RPMI8226 (cell line): ENCODE measurements at places on chromosomes 3 and 15.

- no peak for DNase-seq
These were observed 251.0 kb downstream of the RPLP1 start for GRCh38 chr15:69703532-69704187.

DNA sequence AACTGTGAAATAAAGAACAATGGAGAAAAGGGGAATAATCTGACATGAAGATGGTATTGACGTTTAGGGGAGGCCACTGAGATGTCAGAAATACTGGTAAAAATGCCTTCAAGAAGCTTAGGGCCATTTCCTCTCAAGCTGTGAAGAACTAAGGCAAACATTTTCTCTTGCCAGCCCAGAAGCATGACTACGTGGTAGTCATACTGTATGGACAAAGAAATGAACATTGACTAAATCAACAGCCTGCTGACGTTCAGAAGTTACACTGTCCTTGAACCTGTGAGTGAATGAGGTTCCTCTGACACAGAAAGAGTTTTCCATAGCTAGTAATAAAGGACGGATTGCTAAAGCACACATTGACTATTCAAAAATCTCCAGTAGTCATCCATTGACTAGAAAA lies 121.0 kb downstream of the P3H2 start:
- no peak for DNase-seq

DNA sequence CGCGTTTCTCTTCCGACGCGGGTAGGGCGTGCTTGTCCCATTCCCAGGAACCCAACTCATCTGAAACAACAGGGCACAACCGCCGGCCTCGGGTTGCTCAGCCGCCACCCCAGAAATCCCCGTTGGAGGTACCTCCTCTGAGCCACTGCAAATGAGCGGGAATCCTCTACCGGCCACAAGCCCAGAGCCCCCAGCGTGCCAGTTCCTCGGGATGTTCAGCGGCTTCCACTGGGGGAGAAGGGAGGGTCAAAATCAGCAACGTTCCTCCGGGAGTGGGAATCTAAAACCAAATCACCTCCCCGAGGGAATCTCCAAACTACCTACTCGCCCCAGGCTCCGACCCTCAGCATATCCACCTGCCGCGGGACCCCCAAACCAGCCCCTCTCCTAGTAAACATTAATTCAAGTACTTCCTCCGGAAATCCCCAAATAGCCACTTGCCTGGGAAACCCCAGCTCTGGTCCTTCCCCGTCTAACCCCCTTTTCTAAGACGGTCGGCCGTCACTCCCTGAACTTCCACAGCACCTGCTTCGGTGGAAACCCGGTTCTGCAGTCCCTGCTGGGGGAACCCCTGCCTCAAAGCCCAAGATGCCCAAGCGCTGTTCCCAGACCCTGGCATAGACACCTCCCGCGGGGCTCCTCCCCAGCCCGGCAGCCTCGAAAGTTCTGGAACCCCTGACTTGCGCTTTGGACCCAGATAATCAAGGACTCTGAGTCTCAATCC lies 887 bp downstream of the OXTR start:
- DNase-seq: no peak

DNA sequence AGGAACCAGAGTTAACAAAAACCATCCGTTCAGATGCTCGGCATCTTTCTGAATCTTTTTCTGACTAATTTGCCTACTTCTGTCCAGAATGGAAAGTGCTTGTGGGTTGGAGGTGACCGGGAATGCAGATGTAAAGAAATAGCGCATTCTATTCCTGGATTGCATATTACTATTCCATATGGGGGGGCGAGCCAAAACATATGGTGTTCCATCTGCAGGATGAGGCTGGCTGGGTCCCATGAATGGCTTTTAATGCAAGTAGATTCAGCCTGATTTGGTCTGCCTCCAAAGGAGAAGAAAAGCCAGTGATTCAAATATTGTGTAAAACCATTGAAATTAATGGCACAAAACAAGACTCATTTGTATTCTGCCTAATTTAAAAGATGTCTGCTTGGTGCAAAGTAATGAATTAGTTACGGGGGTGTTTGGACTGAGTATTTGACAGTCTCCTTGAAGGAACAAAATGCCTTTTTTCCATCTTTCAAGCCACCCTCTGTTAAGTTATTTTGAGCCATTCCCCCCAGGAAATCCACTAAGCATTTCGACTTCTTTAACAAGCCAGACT lies 99.0 kb downstream of the ST8SIA2 start:
- DNase-seq: no peak

DNA sequence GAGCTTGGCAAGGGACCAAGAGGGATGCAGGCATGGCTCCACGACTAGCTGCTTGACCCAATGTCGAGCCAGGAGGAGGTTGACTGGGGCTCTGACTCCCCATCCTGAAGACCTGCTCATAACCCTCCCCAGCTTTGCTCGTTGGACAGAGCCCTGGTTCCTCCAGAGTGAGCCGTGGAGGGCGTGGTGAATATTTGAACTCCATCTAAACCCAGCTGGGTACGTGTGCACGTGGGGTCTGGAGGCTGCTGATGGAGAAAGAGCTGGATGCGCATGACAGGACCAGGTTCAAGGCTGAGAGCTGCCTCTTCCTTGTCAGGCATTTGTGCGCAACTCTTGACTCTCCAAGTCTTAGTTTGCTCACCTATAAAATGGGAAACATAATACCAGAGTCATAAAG lies 282.8 kb downstream of the TLE3 start:
- no peak for DNase-seq

GRCh38 chr15:78203346-78204225 lies 30.8 kb downstream of the ACSBG1 start:
- DNase-seq: no peak

- no peak for DNase-seq
These were observed 133.5 kb upstream of the ZPLD1 start for GRCh38 chr3:102301155-102301880.

DNA sequence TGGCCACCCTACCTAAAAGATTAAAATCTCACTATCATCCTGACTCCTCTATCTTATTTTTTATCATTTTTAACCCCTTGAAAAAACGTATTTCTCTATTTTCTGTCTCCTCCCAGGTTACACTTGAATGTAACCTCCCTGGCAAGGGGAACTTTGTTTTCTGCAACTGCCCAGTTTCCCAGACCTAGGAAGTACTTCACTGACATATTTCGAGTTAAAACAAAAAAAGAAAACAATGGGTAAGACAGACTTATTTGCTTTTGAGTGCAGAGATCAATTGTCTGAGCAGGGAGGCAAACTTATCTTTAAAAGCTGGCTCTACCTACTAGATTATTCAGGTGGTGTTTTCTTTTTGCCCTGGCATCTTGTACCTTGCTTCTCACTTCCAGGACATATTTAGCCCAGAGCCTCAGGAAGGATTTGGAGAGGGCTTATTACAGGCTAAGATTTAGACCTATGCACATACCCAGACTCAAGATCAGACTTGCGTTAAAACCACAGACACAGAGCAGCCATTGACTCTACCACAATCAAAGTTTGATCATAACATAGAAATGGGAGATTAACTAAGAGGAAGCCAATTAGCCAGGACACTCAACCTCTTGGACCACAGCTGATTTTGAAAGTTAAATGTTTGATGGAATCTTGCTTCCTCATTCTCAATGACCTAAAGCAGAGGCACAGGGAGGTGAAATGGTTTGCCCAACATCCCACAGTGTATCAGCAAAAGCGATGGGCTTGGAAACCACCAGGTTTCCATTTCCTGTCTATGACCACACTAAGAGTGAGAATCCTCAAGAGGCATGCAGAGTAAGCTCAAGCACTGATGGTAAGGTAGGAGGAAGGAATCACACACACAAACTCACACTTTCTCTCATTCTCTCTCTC lies 169.5 kb upstream of the THBS1 start:
- DNase-seq: no peak

GRCh38 chr15:60673918-60674558 lies 195.1 kb upstream of the ICE2 start:
- DNase-seq: no peak

DNA sequence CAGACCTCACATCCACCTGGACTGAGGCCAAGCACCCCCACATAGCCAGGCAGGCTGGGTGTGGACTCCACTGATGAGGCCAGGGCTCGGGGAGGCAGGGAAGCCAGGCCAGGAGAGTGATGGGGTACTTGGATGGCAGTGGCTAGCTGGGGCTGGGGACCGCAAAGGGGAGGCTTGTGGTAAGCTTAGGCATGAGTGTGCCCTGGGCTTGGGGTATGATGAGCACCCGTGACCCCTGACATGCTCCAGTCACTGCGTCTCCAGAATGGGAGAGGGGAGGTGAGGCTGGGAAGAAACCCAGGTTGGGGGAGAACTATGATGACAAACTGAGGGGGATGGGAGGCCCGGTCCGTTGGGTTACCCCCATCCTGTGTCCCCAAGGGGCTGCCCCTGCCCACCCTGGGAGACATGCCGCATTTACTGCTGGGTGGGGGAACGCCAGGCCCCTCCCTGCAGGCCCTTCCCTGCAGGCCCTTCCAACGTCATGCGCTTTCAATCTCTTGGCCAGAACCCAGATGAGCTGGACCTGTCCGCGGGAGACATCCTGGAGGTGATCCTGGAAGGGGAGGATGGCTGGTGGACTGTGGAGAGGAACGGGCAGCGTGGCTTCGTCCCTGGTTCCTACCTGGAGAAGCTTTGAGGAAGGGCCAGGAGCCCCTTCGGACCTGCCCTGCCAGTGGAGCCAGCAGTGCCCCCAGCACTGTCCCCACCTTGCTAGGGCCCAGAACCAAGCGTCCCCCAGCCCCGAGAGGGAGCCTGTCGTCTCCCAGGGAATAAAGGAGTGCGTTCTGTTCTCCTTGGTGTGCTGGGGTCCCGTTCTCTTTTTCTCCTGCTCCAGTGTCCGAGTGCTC lies 34.1 kb downstream of the TSPAN3 start:
- DNase-seq: no peak

DNA sequence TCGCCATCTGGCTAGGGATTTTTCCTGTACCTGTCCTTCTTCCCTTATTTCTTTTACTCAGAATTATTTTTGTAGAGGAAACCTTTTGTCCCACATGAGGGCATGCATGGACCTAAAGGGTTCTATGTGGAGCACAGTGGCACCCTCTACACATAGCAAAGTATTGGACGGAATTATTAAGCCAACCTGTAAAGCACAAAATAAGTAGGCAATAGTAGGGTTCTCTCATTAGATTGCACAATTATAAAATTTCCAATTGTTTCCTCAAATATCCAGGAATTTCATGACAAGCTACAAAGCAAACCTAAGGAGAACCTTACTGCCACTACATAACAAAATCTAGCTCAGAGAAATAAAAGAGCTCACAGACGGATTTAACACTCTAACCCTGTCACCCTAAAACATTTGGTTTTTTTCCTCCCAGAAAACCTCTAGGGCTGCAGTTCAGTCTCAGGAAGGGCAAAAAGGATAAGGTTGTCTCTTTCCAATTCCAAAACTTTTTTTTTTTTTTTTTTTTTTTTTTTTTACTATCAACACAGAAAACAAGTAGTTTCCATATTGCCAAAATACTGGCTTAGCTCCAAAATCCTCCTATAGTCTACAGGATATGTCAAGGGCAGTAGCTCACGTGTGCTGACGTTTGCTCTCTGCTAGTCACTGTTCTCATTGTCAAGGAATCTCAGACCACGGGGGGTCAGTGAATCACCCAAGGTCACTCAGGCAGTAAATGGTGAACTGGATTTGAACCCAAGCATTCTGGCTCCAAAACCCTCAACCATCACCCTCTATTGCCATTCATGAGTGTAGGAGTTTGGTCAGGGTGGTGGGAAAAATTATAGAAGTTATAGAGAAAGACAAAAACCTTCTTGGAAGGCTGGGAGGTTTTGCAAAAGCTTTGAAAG lies 52.3 kb downstream of the NCEH1 start:
- DNase-seq: peak; percentile 17
